ENCODE measurements at places on chromosomes 12 and 14. TPM values are rescaled to one million over a fixed set of nuclear protein-coding genes. Genes with fewer than 3 reads are reported as not detected.

The SLC11A2 gene
- total RNA-seq = 45.6 TPM

The TAS2R7 gene
- not detected for total RNA-seq

The CLEC4E gene
- total RNA-seq = not detected

The SYCP3 gene
- total RNA-seq = 0.31 TPM

All from H9 (cell line).